Thoracic aorta (tissue), 2 donors: ENCODE measurements at places on chromosomes 6 and 20. TPM values are rescaled to one million over a fixed set of nuclear protein-coding genes. Genes with fewer than 3 reads are reported as not detected.

JPH2 gene
- total RNA-seq, result 179 TPM

GRCh38 chr6:79246891-79247290 is 12.4 kb upstream of the HMGN3 start:
- DNase-seq, result no peak

GRCh38 chr6:169158691-169159090 is 95.0 kb downstream of the THBS2 start:
- no peaks in the 10 kb centered on the region for H3K36me3 ChIP-seq
- peaks cover 64% of the 10 kb centered on the region for H3K4me1 ChIP-seq
- peak overlapping the region; percentile 77 for H3K27ac ChIP-seq
- no peak for DNase-seq
- H3K4me3 ChIP-seq, result peak overlapping the region; percentile 37

- H3K27me3 ChIP-seq, result no peaks in the 10 kb centered on the region
- H3K27ac ChIP-seq, result no peak overlapping the region
- DNase-seq, result no peak
- no peak overlapping the region for H3K4me3 ChIP-seq
- H3K36me3 ChIP-seq, result no peaks in the 10 kb centered on the region
- no peaks in the 10 kb centered on the region for H3K4me1 ChIP-seq
Observed at GRCh38 chr6:161686655-161687054, 412.8 kb upstream of the AGPAT4 start.

- H3K27me3 ChIP-seq, result no peaks in the 10 kb centered on the region
- no peak overlapping the region for H3K27ac ChIP-seq
- no peaks in the 10 kb centered on the region for H3K4me1 ChIP-seq
- H3K4me3 ChIP-seq, result no peak overlapping the region
- H3K36me3 ChIP-seq, result no peaks in the 10 kb centered on the region
- DNase-seq, result no peak
Observed at GRCh38 chr6:11522812-11523605, 14.5 kb upstream of the TMEM170B start.

- no peak overlapping the region for H3K27ac ChIP-seq
- H3K4me1 ChIP-seq, result no peaks in the 10 kb centered on the region
- no peaks in the 10 kb centered on the region for H3K27me3 ChIP-seq
- H3K36me3 ChIP-seq, result no peaks in the 10 kb centered on the region
- no peak overlapping the region for H3K4me3 ChIP-seq
- DNase-seq, result no peak
Observed at GRCh38 chr6:45587229-45588060, 209.7 kb upstream of the SUPT3H start.
